Stimulated activated CD4-positive, alpha-beta T cell treated with anti-CD3 and anti-CD28 coated beads, Interleukin-12 subunit alpha, Interleukin-12 subunit beta, amount 100 ng/mL, for 4 hours (primary cell): ENCODE measurements at places on chromosomes 16 and 17.

GRCh38 chr16:86495756-86496261, 14.5 kb upstream of the FOXF1 start:
- DNase-seq = no peak

DNA sequence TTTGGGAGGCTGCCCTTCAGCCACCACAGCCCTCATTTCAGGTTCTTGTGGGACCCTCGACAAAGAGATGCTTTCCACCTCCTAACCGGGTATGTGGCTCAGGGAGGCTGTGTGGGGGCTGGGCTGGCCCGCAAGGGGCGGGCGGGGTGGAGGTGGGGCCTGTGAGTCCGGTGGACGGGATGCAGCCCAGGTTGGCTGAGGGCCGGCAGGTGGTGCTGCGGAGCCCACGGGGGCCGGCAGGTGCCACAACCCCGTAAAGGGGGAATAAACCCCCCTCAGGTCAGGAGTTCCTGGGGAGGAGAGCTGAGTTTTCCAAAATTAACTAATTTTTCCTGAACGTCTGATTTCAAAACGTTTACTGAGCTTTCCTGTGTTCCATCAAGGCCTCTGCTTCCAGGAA, 4.9 kb upstream of the CIAO3 start:
- no peak for DNase-seq

DNA sequence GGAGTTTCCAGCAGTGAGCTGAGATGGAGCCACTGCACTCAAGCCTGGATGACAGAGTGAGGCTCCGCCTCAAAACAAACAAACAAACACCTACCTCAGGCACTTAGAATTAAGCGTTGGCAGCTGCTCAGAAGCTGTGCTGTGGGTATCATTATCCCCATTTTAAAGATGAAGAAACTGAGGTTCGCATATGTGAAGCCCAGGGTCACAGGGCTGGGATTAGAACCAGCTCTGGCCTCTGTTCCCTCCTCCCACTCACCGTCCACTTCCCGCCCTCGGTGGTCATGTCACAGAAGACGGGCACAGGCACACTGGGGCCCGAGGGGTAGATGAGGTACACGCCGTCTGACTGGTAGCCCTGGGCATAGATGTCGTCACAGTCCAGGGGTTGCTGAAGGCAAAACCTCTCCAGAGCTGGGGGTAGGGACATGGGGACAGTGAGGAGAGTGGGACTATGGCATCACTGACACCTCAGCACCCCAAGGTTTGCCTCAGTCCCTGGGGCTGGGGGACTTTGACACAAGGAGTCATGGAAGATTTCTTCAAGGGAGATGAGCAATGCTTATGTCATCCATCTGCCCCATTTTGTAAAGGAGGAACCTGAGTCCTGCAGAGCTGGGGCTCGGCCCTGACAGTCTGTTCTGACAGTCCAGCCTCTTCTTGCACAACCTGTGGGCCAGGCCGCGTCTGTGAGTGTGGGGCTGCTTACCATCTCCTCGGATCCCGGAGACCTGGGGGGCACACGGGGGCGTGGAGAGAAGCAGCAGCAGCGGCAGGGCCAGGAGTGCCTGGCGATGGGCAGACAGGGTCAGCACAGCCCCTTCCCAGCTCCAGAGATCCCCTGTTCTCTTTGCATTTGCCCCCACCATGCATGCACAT, 700 bp downstream of the MFAP4 start:
- DNase-seq = no peak

GRCh38 chr17:28953444-28954118, 2.3 kb upstream of the PHF12 start:
- peak; percentile 44 for DNase-seq

DNA sequence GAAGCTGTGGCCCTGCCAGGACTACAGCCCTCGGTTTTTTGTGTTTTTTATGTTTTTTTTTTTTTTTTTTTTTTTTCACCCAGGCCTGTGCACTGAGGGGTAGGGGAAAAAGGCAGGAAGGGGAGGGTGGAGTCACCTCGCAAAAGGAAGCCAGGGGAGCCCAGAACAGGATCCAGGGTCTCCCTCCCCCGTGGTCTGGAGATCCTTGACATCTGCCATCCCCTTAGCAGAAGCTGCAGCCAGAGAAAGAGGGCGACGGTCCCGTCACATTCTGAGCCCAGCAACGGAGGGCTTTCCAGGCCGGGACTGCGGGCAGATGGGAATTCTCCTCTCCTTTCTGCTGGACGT, 29.1 kb upstream of the PHOSPHO1 start:
- no peak for DNase-seq

- DNase-seq = no peak
Measured at GRCh38 chr16:8569650-8570346, 20.5 kb downstream of the TMEM114 start.

DNA sequence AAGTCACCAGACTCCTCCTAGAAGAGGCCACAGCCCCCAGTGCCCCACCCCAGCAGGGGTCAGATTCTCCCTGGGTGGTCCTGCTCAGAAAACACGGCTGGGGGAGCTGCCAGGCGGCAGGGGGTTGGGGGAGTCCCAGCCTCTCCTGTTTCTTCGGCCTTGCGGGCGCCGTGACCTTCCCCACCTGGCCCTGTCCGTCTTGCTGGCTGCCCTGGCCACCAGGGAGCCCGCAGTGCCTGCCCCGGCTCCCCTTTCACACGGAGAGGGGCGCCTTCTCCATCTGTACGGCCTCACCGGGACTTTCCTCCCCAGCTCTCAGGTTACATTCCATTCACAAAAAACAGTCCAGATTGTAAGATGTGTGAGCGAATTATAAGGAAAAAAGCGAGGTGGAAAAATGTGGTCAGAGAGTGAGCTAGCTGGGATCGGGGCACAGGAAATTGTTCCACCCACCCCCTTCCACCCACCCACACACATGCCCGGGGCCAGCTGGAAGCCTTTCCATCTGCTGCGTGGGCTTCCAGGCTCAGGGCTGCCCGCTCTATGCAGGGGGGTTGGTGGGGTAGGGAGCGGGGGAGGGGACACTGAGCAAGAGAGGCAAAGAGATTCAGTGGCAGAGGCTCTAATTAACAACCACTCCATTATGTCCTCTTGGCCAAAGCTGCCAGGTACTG, 14.6 kb upstream of the CIBAR2 start:
- DNase-seq = peak; percentile 53
